Esophagus squamous epithelium (tissue), 5 donors: ENCODE measurements at places on chromosomes 2 and 18.

DNA sequence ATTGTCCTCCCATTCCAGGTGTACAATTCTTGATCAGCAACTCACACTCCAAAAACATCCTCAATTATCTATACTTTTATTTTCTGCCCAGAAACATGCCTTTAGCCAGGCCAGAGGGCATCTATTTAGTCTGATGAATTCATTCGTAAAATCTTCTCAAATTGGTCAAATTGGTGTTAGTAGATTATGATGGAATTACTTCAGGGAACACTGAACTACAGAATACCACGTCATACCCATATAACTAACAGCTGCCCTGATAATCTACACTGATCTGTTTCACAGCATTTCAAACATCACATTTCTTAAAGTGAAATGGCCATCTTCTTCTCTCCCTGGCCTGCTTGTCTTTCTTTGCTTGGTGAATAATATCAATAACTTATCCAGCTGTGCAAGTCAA, 841.4 kb downstream of the CPS1 start:
- DNase-seq: no peak

GRCh38 chr2:66432801-66433694, 1.9 kb upstream of the MEIS1 start:
- no peak for DNase-seq

- DNase-seq: no peak
Measured at GRCh38 chr18:525036-525797, 24.7 kb upstream of the COLEC12 start.

DNA sequence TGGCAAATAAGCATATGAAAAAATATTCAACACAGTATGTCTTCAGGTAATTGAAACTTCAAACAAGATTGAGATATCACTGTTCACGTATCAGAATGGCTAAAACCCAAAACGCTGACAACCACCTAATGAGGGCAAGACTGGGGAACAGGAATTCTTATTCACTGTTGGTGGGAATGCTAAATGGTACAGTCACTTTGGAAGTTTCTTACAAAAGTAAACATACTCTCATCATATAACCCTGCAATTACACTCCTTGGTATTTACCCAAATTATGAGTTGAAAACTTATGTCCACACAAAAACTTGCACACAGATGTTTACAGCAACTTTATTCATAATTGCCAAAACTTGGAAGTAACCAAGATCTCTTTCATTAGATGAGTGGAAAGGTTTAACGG, 30.1 kb downstream of the BUB1 start:
- DNase-seq: no peak

DNA sequence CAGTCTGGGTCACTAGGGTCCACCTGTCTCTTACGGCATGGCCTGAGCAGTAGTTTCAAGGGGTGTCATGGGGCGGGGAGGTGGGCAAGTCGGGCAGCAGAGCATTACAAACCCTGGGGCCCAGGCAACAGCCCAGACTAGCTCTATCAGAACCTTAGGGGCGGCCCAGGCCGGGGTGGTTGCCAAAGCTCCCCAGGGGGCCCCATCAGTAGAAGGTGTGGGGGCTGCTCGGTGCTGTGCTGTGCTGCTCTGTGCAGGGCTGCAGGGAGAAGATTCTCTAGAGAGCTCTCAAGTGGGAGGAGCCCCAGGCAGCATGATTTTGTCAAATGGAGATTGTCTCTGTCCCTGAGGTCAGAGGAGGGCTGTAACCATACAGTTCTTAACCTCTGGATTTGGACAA, 36.4 kb upstream of the SLC14A1 start:
- no peak for DNase-seq

DNA sequence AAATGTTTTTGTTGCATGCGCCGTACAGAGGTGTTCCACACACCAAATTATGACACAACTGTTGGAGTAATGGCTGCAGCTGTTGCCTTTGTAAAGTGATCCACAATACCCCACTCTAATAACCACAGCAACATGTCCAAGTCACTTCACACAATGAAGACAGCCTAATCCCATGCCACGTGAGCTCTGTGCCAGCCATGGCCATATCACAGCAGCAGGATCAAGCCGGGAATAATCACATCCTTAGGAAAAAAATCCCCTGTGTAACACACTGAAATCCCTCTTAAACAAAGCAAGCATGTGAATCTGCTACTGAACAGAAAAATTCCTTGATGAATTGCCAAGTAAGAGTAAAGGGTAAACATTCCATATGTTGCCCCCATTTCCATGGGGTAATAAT, 179.5 kb upstream of the PARD3B start:
- DNase-seq: no peak

DNA sequence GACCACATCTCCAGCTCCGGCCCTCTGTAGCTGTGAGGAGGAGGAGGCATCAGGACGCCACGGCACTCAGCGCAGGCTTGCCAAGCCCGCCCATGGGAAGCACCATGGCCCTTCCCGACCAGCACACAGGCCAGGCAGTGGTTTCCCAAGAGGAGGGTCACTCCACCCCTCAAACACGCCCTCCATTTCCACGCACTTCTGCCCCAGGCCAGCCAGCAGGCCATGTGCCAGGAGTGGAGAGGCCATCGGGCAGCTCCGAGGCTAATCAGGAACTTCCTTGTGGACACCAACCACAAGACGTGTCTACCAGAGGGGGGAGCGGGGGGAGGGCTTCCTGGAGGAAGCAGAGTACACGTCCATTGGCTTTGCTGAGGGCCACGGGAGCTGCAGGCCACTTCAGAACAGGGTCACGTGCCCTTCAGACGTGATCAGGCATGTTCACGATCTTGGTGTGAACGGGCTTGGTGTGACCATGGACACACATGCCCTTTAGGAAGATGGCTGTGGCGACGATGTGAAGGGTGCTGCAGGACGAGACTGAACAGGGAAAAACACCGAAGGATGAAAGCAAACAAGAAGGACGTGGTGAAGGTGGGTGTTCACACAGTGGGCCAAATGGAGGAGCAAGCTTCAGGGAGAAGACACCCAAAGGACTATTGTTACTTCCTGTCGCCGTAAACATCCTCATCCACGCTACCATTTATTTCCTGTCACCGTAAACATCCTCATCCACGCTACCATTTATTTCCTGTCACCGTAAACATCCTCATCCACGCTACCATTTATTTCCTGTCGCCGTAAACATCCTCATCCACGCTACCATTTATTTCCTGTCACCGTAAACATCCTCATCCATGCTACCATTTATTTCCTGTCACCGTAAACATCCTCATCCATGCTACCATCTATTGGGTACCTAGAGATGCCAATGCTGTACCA, 6.5 kb upstream of the MTERF4 start:
- no peak for DNase-seq

- no peak for DNase-seq
Measured at GRCh38 chr18:29002747-29003146, 825.8 kb upstream of the CDH2 start.

DNA sequence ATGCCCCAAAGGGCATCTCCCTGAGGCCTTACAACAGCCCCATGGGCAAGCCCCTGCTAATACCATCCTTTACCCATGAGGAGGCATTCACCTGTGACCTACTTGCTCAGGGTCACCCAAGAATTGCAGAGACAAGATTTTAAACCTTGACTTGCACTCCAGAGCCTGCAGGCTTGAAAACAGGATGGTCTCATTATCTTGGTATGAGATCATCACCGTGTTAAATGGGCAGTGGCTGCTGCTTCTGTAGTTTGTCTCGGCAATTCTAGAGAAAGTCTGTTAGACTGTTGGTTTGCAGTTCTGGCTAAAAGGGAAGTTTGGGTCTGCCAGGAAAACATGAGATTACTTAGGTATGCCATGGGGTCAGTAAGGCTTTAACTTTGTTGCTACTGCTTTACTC, 698.9 kb downstream of the GALR1 start:
- no peak for DNase-seq

GRCh38 chr2:2748399-2749205, 417.5 kb upstream of the MYT1L start:
- DNase-seq: no peak

GRCh38 chr2:156486147-156486546, 50.0 kb downstream of the GPD2 start:
- DNase-seq: no peak

DNA sequence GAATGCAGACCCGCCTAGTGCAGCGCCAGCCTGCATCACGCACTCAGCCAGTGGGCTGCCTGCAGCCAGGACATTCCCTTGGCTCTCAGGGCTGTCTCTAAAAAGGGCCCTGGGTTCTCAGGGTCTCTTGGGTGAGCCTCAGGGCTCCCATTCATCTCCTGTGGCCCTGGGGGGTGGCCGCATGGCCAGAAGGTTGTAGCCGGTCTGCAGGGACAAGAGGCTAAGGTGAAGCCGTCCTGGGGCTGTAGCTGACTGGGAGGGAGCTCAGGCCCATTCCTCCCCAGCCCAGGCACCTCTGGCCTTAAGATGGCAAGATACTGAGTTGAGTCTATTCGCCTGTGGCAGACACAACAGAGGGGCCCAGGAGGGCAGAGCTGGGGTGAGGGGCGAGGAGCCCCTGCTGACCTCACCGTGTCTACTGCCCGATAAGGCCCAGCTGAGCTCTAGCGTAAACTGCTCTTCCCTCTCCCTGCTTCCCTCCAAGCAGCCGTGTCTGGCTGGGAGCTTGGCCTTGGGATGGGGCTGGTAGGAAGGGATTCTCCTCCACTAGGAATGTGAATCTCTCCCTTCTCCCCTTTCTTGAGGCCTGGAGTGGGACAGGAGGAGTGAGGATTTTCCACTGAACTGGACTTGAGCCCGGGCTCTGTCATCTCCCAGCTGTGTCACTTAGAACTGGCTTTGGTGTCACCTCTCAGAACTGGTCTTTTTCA, 37.9 kb downstream of the INHBB start:
- DNase-seq: no peak
